ENCODE measurements at places on chromosomes 7 and 10. TPM values are rescaled to one million over a fixed set of nuclear protein-coding genes. Genes with fewer than 3 reads are reported as not detected.

CYP3A7 gene
- total RNA-seq = not detected

HMX2 gene
- total RNA-seq = not detected

RABGEF1 gene
- total RNA-seq = 24.5 TPM

TFEC gene
- not detected for total RNA-seq

CARD11 gene
- 74.1 TPM for total RNA-seq

TMEM229A gene
- total RNA-seq = not detected

BMPER gene
- not detected for total RNA-seq

GPC2 gene
- total RNA-seq = 7.8 TPM

TRIM24 gene
- total RNA-seq = 16.7 TPM

SPDYE1 gene
- total RNA-seq = not detected

GARIN1A gene
- total RNA-seq = 0.48 TPM

EN2 gene
- total RNA-seq = not detected

CPEB3 gene
- total RNA-seq = 1.9 TPM

PILRA gene
- total RNA-seq = 12.3 TPM

NKX2-3 gene
- not detected for total RNA-seq

ACHE gene
- 0.21 TPM for total RNA-seq

TMEM178B gene
- total RNA-seq = 0.30 TPM

TEX47 gene
- not detected for total RNA-seq

TSPAN15 gene
- 0.55 TPM for total RNA-seq

WNT8B gene
- total RNA-seq = 0.14 TPM

CRCP gene
- total RNA-seq = 37.9 TPM

KIF20B gene
- 64.1 TPM for total RNA-seq

C10orf90 gene
- not detected for total RNA-seq

DUS4L gene
- 10.8 TPM for total RNA-seq

HSPA12A gene
- 0.64 TPM for total RNA-seq

SLC26A5 gene
- total RNA-seq = 0.07 TPM

ANKRD30A gene
- not detected for total RNA-seq

TSPAN33 gene
- 5.5 TPM for total RNA-seq

GIMAP4 gene
- 39.1 TPM for total RNA-seq

MYPN gene
- not detected for total RNA-seq

ZNF212 gene
- 20.1 TPM for total RNA-seq

CYP17A1 gene
- total RNA-seq = not detected

FRG2B gene
- not detected for total RNA-seq

STAG3 gene
- total RNA-seq = 22.3 TPM

ACSL5 gene
- total RNA-seq = 39.7 TPM

IFIT1B gene
- total RNA-seq = not detected

C1QL3 gene
- 0.14 TPM for total RNA-seq

RGS10 gene
- total RNA-seq = 101 TPM

ARPC1B gene
- total RNA-seq = 265 TPM

ZNF727 gene
- 0.18 TPM for total RNA-seq

AS3MT gene
- 0.50 TPM for total RNA-seq

RET gene
- total RNA-seq = 0.21 TPM

CYP26C1 gene
- not detected for total RNA-seq

EPO gene
- total RNA-seq = 0.14 TPM

ARHGAP22 gene
- 0.18 TPM for total RNA-seq

SERPINE1 gene
- total RNA-seq = 0.23 TPM

SLC26A4 gene
- total RNA-seq = 3.9 TPM

SPACDR gene
- 4.5 TPM for total RNA-seq

OR2A1 gene
- not detected for total RNA-seq

GNA12 gene
- 40.9 TPM for total RNA-seq

PLPP4 gene
- not detected for total RNA-seq

PCGF6 gene
- total RNA-seq = 16.8 TPM

ETV1 gene
- 0.05 TPM for total RNA-seq

GNGT1 gene
- total RNA-seq = not detected
